ENCODE measurements at places on chromosomes 5 and 9. TPM values are rescaled to one million over a fixed set of nuclear protein-coding genes. Genes with fewer than 3 reads are reported as not detected.

- no peak for DNase-seq
- H3K4me1 ChIP-seq: no peaks in the 10 kb centered on the region
- no peaks in the 10 kb centered on the region for H3K27me3 ChIP-seq
- no peak overlapping the region for H3K4me3 ChIP-seq
- no peaks in the 10 kb centered on the region for H3K36me3 ChIP-seq
- no peak overlapping the region for H3K27ac ChIP-seq
Observed at GRCh38 chr5:133938929-133939328, 29.5 kb downstream of the C5orf15 start.

DNA sequence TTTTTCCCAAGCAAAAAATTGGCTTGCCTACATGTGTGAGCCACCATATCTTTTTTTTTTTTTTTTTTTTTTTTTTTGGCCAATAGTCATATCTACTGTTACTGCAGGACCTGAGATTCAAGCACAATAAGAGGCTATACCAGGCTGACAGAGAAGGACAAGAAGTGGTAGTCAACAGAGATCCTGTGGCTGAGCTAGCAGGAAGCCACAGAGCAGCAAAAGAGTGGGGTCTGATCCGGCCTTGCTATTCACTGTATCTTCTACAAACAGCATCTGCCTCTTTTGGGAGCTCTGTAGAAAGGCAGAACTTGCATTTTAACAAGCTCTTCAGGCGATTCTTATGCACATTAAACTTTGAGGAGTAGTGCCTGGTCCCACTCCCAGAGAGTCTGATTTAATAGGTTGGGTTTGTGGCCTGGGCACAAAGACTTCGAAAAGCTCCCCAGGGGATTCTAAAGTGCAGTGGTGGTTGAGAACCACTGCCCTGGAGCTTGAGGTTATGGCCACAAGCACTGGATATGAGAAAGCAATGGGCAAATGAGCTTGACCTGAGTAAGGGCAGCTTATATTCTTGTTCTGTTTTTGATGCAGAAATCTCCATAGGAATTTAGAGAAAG, 162.8 kb downstream of the PIK3R1 start:
- peak overlapping the region; percentile 84 for H3K27ac ChIP-seq
- H3K27me3 ChIP-seq: no peaks in the 10 kb centered on the region
- DNase-seq: no peak
- peaks cover 6% of the 10 kb centered on the region for H3K4me1 ChIP-seq
- H3K4me3 ChIP-seq: no peak overlapping the region

DNA sequence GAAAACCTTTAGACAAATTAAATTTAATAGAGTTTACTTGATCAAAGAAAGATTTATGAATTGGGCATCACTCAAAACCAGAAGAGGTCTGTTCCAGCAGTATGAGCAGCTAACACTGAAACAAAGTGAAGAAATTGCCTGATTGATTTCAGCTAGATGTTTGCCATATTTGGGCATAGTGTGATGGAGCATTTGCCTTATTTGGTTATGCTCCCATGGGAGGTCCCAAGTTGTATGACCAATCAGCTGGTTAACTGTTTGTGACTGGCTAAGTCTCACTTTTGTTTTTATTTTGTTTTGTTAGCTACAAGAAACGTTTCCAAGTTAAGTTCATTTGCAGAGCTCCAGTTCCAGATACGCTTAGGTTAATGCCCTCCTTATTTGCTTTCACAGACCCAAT, 53.3 kb upstream of the LMNB1 start:
- no peaks in the 10 kb centered on the region for H3K4me1 ChIP-seq
- no peak overlapping the region for H3K4me3 ChIP-seq
- DNase-seq: no peak
- no peaks in the 10 kb centered on the region for H3K27me3 ChIP-seq

GRCh38 chr5:97670447-97670846, 487.4 kb upstream of the RIOK2 start:
- no peaks in the 10 kb centered on the region for H3K36me3 ChIP-seq
- no peak overlapping the region for H3K27ac ChIP-seq
- no peaks in the 10 kb centered on the region for H3K27me3 ChIP-seq
- no peak overlapping the region for H3K4me3 ChIP-seq
- H3K4me1 ChIP-seq: no peaks in the 10 kb centered on the region
- DNase-seq: no peak

The PDE6A gene
- 0.07 TPM for total RNA-seq

The ZNG1C gene
- 1.3 TPM for total RNA-seq

GRCh38 chr9:105656131-105656921, 5.9 kb upstream of the TAL2 start:
- peak overlapping the region; percentile 34 for H3K4me3 ChIP-seq
- no peaks in the 10 kb centered on the region for H3K27me3 ChIP-seq
- no peaks in the 10 kb centered on the region for H3K4me1 ChIP-seq
- no peak for DNase-seq

The CDH9 gene
- total RNA-seq: 0.35 TPM

DNA sequence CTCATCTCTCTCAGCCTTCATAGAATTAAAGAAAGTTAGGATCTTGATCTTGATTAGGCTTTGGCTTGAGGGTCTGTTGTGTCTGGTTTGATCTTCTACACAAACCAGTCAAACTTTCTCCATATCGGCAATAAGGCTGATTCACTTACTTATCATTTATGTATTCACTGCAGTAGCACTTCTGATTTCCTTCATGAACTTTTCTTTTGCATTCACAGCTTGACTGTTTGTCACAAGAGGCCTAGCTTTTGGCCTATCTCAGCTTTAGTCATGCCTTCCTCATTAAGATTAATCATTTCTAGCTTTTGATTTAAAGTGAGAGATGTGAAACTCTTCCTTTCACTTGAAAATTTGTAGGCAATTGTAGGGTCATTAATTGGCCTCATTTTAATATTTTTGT, 62.8 kb downstream of the SH3RF2 start:
- DNase-seq: no peak
- H3K27ac ChIP-seq: no peak overlapping the region
- H3K4me3 ChIP-seq: no peak overlapping the region
- no peaks in the 10 kb centered on the region for H3K4me1 ChIP-seq

The DOLPP1 gene
- 9.7 TPM for total RNA-seq

- no peak overlapping the region for H3K4me3 ChIP-seq
- no peaks in the 10 kb centered on the region for H3K4me1 ChIP-seq
- no peaks in the 10 kb centered on the region for H3K27me3 ChIP-seq
- H3K27ac ChIP-seq: peak overlapping the region; percentile 50
- H3K36me3 ChIP-seq: no peaks in the 10 kb centered on the region
- DNase-seq: no peak
Observed at GRCh38 chr5:109739741-109740728, 50.3 kb downstream of the MAN2A1 start.

- H3K27me3 ChIP-seq: no peaks in the 10 kb centered on the region
- no peak overlapping the region for H3K27ac ChIP-seq
- DNase-seq: no peak
- H3K36me3 ChIP-seq: no peaks in the 10 kb centered on the region
- no peak overlapping the region for H3K4me3 ChIP-seq
Observed at GRCh38 chr5:83368319-83368718, 103.2 kb upstream of the VCAN start.

DNA sequence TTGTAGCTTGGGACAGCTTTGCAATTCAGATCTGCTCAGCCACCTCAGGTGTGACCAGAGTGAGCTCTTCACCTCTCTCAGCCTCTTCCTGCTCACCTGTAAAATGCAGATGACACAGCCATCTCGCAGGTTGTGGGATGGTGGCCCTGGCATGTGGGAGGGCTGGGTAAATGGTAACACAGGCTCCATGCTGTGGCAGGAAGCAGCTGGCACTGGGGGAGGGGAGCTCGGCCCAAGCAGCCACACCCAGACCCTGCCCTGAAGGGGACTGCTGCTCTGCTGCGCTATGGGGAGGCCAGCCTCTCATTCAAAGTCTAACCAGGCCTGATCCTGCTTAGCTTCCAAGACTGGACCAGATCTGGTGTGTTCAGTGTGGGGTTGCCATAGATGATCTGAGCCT, 24.1 kb downstream of the PHF2 start:
- no peaks in the 10 kb centered on the region for H3K4me1 ChIP-seq
- no peak overlapping the region for H3K4me3 ChIP-seq
- H3K27me3 ChIP-seq: no peaks in the 10 kb centered on the region
- no peak for DNase-seq
- no peaks in the 10 kb centered on the region for H3K36me3 ChIP-seq

DNA sequence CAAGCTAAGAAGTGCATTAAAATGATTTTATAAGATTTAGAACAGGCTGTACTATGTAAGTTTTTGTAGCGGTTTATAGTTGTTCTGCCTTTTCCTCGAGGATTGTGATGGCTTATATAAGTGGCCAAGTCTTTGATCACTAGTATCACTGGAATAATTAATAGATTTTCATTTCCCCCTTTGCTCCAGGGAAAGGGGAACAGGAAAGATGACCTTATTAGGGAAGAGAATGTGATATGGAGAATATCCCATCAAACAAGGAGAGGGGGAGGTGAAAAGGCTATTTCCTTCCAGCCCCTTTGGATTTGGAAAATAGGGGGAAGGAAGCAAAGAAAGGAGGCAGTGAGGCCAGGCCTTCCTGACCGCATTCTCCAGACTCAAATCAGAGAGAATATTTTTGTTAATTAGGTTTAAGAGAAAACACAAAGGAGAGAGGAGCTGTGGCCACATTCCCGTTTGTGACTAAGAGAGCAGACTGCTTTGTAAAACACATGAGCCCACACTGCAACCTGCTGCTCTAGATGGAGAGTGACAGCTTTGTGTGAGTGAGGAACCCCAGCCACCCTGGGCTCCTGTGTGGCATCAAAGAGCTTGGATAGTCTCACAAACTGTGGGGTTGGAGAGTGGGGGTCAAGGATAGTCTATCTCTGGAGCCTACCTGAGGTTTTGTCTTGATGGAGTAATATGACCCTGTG, 359.5 kb downstream of the DTWD2 start:
- no peak overlapping the region for H3K27ac ChIP-seq
- no peak for DNase-seq
- no peak overlapping the region for H3K4me3 ChIP-seq
- no peaks in the 10 kb centered on the region for H3K27me3 ChIP-seq

DNA sequence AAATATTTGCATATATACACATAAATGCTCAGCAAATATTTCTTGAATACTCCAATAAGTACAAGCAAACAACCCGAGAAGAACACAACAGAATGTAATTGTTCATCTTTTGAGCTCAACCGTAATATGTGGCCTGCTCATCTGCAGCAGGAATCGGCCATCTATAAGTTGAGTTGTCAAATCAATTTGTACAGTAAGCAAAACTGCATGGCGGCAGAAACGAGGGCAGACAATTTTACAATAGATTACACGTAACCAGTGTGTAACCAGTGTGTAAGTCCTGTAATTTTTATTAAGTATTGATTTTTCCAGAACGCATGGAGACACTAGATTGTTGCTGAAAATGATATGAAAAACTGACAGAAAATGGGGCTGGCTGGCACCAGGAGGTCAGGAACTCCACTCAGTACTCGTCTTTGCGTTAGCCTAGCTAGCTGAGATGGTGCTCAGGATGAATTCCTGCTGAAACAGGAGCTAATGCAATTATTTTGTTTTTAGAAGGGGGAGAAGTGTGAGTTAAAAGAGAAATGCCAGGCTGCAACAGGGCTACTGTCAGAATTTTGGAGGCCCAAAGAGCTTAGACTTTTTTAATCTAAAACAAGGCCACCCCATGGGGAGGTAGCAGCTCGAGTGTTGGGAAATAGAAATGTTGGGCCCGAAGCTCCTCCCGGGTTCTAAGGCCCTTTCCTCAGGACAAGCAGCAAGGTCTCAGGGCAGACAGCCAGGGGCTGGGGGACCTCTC, 682 bp downstream of the DHX29 start:
- DNase-seq: no peak
- peak overlapping the region; percentile 78 for H3K4me3 ChIP-seq
- H3K4me1 ChIP-seq: peaks cover 15% of the 10 kb centered on the region
- peak overlapping the region; percentile 94 for H3K27ac ChIP-seq

DNA sequence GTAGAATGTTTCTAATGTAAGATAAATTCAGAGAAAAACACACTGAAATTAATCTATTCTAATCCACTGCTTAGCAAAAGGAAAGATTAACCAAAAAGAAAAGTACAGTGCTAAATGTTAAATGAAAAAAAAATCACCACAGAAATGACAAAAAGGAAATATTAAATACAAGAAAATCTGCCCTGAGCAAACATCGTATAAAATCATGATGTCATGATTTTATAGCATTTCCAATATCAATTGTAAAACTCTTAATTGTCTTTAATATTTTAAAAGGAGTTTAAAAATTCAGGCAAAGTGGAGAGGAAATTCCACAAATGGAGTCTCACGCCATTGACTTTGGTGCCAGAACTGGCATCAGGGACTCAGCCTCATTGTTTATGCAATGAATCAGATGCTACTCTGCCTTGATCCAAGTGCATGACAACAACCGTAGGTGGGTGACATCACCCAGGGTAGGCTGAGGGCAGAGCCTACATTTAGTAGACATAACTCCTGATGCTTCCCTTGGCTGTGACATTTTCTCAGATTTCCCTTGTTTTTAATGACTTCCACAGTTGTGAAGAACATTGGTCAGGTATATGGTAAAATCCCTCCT, 696.8 kb downstream of the SEMA5A start:
- no peaks in the 10 kb centered on the region for H3K36me3 ChIP-seq
- no peaks in the 10 kb centered on the region for H3K4me1 ChIP-seq
- no peak for DNase-seq
- no peak overlapping the region for H3K27ac ChIP-seq

- no peak overlapping the region for H3K27ac ChIP-seq
- DNase-seq: no peak
- H3K27me3 ChIP-seq: no peaks in the 10 kb centered on the region
- no peaks in the 10 kb centered on the region for H3K36me3 ChIP-seq
- H3K4me3 ChIP-seq: no peak overlapping the region
Observed at GRCh38 chr5:24998641-24999040, 353.9 kb upstream of the CDH10 start.

The CRHBP gene
- 7.0 TPM for total RNA-seq

DNA sequence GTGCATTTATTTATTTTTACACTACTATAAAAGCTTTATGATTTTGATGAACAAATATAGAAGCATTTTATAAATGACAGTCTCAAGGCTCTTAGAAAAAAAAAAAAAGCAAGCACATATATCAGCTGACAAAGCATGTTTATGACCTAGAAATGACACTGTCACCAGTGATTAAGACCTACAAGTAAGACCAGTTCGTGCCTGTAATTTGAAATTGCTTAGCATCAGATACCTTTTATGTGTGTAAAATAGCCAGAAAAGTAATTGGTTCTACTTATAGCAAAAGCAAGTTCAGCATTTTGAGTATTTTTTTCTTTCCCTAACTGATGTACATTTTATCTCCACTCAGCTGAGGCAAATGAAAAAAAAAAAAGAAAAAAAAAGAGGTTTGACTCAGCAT, 808.4 kb downstream of the CDH18 start:
- H3K27ac ChIP-seq: no peak overlapping the region
- H3K4me3 ChIP-seq: no peak overlapping the region
- H3K36me3 ChIP-seq: no peaks in the 10 kb centered on the region
- H3K4me1 ChIP-seq: no peaks in the 10 kb centered on the region

DNA sequence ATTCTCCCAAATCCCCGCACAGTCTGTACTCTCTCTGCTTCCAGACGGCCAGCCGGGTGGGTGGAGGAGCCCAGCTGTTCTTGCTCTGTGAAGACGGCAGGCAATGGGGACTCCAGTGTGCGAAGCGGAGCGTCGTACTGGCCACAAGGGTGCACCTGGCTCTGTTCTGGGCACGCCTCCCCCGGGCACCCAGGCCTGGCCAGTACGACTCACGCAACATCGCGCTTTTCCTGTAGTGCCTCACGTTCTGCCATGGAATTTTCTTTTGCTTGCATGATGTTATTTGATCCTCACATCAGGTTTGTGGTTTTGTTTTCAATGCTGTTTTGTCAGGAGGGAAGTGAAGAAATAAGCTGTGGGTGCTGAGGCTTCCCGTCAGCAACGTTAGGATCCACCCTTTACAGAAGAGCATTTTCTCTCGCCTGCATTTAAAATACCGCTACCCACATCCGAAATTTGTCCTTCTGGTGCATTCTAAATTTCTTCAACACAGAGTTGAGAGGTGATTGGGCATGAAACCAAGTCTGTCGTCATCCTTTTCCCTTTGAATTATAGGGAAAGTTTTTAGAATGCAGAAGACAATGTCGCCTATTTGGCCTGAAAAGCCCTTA, 311.7 kb downstream of the TRIM36 start:
- no peak for DNase-seq
- H3K4me1 ChIP-seq: no peaks in the 10 kb centered on the region
- no peaks in the 10 kb centered on the region for H3K27me3 ChIP-seq
- no peak overlapping the region for H3K4me3 ChIP-seq

Data from uterus (tissue), 4 donors.